Stimulated activated CD4-positive, alpha-beta T cell treated with anti-CD3 and anti-CD28 coated beads, Interleukin-12 subunit alpha, Interleukin-12 subunit beta, amount 100 ng/mL, for 24 hours (primary cell): ENCODE measurements at places on chromosomes 1 and 21.
A peak's percentile ranks its signal among the peaks of the same experiment; 100 is the strongest.

GRCh38 chr1:176559878-176560277, 96.9 kb downstream of the PAPPA2 start:
- DNase-seq: no peak

DNA sequence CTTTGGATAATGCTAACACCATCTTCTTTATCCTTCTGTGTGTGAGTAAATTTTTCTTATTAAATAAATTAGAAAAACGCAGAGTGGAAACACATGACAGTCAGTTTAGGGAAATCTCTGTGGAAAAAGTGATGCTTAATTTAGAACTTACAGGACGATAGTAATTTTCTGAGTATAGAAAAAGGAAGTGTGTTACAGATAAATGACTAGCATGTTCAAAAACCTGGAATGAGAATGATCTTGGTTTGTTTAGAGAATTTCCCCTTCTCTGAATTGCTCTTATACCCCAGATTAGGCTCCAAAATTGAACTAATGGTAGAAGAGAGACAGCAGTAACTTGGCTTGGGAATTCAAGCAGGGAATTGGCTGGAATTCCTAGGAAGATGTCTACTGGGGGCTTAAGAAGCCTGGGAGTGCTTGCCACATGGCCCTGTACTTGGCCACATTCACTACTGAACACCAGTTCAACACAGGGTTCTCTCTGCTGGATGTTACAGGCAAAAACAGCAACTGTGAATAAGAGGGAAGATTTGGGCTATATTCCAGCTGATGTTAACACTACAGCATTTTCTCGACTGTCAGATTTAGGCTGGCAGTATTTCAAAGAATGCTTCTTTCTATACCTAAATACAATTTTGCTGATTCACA, 1004.2 kb downstream of the TTLL7 start:
- no peak for DNase-seq

DNA sequence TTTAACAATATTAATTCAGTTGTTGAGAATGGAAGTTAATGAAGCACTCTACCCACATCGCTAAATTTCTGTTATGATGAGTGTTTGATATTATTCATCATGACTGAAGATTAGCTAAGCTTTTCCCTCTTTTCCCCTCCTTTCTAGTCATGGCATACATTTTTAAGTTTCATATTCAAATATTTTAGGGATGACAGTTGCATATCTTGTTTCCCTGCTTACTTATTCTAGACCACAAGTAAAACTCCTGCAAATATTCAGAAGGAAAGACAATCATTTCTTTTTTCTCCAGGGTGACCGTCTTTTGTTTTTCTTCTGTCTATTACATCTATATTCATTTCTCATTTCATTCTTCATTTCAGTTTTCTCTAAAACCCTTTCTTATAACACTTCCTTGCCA, 906.0 kb downstream of the ADGRL2 start:
- DNase-seq: no peak

- no peak for DNase-seq
These were observed 191.4 kb downstream of the DAB1 start for GRCh38 chr1:57232500-57232899.

GRCh38 chr1:43632135-43632670, 17.7 kb upstream of the KDM4A start:
- DNase-seq: no peak

- no peak for DNase-seq
These were observed 15.4 kb upstream of the KLHL12 start for GRCh38 chr1:202942426-202942825.

DNA sequence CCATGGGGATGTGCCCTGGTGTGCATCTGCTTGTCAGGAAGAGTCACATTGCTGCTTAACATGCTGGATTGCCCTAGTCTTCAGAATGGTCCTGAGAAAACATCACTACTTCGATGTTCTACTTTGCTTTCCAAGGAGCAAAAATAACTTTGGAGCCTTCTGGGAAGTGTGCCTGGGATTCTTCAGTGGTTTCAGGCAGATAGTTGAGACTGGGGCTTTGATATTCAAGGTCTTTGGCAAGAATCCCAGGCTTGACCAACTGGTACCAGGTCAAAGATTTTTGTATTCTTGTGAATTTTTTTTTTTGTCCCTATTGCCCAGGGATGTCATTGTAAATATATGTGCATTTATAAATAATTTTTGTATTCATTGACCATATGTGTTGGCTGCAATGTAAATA, 51.4 kb downstream of the LRIG2 start:
- no peak for DNase-seq

- DNase-seq: no peak
These were observed 262.4 kb downstream of the HHIPL2 start for GRCh38 chr1:222285526-222285925.

DNA sequence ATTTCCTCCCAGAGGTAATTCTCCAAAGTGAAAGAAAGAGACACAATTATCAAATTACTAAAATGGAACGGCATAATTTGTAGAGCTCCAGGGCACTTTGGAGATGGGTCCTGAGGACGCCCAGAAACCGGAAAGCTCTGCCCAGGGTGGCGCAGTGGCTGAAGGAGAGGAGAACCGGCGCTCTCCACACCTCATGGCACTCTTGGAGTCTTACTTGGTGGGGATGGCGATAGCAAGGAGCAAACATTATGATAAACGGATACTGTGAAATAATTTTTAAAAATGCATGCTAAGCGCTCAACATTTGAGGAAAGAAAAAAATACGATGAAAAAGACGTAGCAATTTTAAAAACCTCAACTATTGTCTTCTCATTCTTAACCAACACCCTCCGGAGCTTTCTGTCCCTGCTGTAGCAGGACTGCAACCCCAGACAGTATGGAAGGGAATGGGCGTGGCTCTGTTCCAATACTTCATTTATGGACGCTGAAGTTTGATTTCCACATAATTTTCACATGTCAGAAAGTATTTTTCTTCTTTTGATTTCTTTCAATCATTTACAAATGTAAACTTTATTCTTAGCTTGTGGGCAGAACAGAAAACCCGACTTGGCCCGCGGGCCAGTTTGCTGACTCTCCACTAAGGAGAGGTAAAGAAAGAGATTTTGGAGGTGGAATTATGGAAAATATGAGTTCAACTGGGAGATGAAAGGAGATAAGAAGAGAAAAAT, 1.1 kb downstream of the S100A11 start:
- no peak for DNase-seq

- no peak for DNase-seq
These were observed 8.9 kb downstream of the MRTO4 start for GRCh38 chr1:19260211-19261138.

DNA sequence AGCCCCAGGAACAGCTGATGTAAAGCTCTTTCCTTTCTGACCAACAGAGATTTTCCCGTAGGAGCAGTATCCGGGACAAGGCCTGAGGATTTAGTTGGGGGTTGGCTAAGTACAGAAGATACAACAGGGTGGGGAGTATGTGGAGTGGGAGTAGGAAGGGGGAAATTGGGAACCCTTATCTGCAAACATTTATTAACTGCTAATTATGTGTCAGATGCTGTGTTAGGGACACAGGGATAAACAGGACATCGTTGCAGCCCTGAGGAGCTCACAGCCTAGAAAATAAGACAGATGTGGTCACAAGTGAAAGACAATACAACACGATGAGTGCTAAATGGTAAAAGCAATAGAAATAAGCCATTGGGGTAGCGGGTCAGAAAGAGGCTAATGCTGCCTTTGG, 12.0 kb downstream of the CD84 start:
- no peak for DNase-seq

DNA sequence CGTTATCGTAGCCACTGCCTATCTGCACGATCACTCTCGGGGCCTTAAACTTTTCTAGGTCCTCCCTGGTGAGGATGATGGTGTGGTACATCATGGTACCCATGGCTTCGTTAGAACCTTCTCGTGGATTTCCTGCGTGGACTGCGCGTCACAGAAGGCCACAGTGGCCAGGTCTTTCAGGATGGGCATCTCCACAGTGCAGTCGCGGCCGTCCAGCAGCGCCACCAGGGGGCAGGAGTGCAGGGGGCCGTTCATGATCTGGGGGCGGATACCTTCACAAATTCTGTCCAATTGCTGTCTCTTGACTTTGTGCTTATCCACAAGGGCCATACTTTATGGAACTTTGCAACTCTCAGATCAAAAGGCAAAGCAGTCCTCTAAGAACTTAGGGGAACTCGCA, 69.6 kb downstream of the WLS start:
- no peak for DNase-seq

GRCh38 chr1:171935664-171936063, 94.4 kb downstream of the DNM3 start:
- no peak for DNase-seq

GRCh38 chr1:44034976-44035716, 3.9 kb upstream of the SLC6A9 start:
- DNase-seq: no peak

GRCh38 chr1:177490036-177490639, 319.4 kb downstream of the BRINP2 start:
- no peak for DNase-seq

DNA sequence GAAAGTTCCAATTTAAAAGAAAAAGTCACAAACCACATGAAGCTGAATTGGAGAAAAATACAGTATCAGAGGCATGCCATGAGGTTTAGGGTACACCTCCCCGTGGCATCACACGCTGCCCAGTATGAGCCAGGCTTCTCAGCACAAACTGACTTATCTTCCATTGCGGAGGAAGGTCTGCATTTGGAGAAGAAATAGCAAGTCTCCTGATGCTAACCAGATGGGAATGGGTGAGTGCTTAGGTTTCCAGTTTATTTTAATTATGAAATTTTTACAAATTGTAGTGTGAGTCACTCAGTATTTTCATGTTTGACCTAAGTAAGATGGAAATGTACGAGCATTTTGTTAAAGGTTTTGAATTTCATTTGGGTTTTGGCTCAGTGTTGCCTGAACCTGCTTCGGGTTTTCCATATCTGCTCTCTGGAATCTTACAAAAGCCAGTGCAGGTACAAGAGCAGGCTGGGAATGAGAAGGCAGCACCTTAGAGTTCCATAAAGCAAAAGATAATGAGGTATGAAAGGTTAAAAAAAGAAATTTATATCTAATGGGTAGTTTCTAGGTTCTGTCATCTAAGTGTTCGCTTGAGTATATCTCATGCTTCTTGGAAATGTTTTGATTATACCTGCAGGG, 213.9 kb downstream of the PATJ start:
- DNase-seq: no peak

DNA sequence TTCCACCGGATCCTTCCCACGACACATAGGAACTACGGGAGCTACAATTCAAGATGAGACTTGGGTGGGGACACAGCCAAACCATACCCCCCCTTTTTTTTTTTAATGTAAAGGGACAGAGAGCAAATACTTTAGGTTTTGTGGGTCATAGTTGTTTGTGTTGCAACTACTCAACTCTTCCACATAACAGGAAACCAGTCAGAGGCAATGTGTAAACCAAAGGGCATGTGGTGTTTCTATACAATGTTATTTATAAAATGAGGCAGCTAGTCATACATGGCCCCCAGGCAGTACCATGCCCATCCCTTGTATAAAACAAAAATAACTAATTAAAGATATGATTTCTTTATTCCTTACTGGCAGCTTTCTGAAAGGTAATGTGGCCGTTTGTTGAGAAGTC, 845.4 kb upstream of the ADAMTS5 start:
- no peak for DNase-seq

- DNase-seq: no peak
These were observed 40.2 kb upstream of the KIF1B start for GRCh38 chr1:10170239-10170574.

DNA sequence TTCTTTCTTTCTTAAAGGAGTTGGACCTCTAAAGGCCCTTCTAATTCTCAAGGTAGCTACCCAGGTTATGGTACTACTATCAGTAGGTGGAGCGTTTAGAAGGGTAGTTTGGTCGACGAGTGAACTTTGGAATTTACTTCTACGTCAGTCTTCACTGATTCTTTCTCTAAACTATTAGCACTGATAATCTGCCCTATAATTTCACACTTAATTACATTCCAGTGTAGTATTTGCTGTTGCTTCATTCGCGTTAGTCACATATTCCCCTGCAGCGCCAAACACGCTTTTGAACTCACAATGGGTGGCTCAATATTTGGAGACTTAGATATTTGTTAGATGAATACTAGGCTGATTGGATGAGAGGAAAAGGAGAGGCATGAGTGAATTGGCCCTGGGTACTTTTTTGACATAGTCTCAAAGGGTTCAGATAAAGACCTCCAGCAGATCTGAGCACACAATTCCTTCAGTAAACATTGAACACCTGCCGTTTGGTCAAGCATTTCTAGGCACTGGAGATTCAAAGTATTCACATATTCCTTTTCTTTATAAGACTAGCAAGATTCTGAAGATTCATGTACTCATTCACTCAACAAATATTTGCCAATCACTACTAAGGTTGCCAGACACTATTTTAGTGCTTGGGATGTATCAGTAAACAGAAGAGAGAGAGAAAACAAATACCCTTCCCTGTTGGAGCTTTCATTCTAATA, 929 bp upstream of the FOXJ3 start:
- no peak for DNase-seq

DNA sequence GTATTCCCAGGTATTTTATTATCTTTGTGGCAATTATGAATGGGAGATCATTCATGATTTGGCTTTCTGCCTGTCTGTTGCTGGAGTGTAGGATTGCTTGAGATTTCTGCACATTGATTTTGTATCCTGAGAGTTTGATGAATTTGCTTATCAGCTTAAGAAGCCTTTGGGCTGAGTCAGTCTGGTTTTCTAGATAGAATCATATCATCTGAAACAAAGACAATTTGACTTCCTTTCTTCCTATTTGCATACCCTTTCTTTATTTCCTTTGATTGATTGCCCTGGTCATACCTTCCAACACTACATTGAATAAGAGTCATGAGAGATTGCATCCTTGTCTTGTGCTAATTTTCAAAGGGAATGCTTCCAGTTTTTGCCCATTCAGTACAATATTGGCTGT, 8.0 kb downstream of the OR2L3 start:
- DNase-seq: no peak

DNA sequence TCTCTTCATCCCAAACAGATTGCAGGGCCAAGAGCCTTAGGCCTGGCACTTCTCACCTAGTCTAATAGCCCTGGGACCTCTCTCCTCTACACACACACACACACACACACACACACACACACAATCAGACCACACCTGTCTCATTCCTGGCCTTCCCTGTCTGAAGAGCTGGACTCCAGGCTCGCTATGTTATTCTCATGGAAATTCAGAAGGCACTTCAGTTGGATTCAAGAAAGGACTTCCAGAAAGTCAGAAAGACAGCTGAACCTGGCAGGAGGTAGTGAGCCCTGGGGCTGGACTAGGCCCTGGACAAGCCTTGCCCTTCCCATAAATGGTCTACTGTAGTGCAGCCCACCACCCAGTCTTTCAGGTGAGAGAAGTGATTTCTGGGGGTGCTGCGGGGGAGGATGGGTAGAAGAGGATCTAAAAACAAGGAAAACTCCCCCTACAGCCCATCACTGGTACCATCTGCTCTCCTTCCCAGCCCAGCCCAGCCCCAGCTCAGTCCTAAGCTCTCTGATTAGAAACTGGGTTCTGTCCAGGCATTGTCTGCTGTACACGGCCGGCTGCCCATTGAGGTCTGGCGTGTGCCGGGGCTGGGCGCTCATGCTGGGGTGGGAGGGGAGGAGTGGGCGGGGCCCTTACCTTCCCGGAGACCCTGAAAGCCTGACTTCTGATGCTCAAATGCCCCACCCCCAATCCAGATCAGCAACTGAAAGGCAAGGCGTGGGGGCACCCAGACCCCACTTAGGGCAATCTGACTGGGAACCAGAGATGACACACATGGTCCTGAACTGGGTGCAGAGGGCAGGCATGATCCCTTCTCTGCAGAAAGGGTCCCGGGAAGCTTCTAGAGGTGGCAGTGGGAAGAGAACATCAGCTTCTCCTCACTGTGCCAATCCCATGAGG, 2.5 kb downstream of the KIF21B start:
- peak; percentile 40 for DNase-seq
